ENCODE measurements at places on chromosomes 5 and 9.

DNA sequence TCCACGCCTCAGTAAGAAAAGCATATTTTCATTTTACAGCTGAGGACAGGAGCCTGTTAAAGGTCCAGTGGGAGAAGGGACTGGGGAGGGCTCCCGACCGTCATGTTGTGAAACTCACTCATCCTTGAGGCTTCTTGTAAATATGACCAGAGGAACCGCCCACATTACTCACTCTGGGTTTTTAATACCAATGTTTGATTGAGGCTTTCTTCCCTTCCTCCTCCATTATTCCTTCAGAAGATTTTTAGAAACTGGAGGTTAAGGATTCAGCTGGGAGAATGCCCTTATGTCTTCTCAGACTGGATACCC lies 61.4 kb upstream of the GLRX start:
- no peak for DNase-seq

- DNase-seq: no peak
These were observed 75.2 kb upstream of the MPDZ start for GRCh38 chr9:13354733-13355132.

DNA sequence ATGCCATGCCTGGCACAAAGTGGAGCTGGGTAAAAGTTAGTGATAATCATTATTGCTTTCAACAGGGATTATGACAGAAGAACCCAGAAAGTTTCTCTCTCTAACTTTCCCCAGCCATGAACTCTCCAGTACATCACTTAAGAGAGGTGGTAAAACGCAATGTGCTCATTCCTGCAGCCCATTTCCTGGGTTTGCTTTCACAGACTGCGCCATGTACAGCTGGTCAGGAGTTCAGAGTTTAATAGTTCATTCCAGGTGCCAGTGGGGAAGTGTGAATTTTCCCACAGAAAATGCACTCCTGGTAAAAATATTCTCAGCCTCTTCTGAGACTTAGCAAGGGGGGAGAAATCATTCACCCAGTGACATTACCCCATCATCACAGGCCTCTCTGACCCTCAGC lies 35.5 kb downstream of the ADAM19 start:
- no peak for DNase-seq

DNA sequence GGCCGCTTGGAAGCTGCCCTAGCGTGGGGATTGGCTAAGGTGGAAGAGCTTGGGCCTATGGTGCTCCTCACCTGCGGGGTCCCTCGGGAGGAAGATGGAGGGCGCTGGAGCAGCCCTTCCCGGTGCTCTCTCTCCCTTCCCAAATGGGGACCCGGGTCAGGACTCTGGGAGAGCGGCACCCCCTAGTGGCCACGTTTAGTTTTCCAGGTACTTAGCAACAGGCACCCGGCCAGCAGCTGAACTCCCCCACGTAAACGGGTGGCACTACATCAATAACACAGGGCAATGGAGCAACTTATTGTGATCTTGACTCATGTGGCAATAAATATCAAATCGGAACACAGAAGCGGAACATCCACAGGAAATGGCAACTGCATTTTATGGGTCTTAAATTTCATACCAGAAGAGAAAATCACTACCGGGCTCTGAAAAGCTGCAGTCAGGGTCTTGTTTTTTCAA lies 316.6 kb downstream of the AGTPBP1 start:
- DNase-seq: peak; percentile 72

DNA sequence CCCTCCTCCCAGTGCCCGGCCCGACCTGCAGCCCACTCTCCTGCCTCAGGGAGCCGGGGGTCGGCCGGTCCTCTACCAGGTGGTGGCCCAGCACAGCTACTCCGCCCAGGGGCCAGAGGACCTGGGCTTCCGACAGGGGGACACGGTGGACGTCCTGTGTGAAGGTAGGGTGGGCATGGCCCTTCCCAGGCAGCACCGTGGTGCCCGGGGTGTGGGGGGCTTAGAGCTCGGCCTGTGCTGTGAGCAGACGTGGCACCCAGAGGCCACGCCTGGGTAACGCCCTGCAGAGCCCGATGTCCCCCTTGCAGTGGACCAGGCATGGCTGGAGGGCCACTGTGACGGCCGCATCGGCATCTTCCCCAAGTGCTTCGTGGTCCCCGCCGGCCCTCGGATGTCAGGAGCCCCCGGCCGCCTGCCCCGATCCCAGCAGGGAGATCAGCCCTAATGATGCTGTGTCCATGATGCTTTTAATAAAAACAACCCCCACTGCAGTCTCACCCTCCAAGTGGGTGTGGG lies 7.2 kb downstream of the ENTPD8 start:
- no peak for DNase-seq

- no peak for DNase-seq
These were observed 194.1 kb downstream of the RANBP17 start for GRCh38 chr5:171055875-171056454.

DNA sequence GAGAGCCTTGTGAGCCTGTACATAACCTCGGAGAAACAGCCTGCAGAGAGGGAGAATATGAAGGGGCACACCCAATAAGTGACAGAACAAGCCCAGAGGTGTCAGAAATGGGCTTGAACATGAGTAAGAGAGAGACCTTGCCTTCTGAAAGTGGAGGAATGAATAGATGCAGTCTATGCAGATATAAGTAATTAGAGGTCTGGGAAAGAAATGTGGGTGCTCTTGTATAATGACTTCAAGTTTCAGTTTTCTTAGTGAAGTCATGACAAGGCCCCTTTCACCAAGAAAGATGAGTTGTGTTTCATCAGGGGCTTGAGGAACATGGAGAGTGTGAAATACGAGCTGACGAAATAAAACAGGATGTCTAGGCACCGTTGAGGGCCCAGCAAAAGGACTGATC lies 15.1 kb downstream of the GRAMD2B start:
- DNase-seq: no peak

DNA sequence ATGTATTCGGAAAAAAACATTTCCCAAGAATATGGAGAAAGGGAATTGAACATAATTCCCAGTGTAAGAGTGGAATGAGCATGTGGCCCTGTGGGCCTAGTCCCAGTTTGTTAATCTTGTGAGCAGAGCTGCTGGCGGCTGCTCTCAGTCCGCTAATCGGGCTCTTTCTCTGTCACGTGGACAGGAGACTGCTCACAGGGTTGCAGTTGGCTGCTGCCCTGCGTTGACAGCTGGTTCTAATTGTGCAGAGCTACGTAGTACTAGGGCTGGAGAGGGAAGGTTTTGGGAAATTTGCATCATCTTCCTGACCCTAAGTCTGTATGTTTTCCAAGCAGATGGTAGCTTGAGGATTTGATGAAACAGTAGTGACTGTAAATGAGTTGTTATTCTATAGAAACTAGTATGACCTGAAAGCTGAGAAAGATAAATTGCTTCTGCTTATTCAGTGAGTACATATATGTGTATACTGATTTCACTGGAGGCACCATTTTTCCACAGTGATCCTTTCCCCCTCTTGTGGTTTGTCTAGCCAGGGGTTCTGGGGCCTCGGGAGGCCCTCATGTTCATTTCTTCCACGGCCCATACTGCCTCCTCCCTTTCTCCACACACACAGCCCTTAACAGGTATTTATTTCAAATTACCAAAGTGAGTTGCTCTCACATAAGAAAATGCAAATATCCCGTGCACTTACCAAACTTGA lies 100.6 kb downstream of the ANGPTL2 start:
- no peak for DNase-seq

DNA sequence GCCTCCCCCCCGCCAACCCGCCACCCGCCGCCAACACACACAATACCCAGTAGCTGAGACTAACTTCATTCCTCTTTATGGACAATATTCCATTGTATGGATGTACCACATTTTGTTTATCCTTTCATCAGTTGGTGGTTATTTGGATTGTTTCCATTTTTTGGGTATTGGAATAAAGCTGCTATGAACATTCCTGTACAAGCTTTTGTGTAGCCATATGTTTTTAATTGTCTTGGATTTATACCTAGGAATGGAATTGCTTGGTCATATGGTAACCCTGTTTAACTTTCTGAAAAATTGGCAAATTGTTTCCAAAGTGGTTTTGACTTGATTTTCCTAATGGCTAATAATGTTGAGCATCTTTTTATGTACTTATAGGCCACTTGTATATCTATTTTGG lies 4.9 kb upstream of the UBTD2 start:
- no peak for DNase-seq

DNA sequence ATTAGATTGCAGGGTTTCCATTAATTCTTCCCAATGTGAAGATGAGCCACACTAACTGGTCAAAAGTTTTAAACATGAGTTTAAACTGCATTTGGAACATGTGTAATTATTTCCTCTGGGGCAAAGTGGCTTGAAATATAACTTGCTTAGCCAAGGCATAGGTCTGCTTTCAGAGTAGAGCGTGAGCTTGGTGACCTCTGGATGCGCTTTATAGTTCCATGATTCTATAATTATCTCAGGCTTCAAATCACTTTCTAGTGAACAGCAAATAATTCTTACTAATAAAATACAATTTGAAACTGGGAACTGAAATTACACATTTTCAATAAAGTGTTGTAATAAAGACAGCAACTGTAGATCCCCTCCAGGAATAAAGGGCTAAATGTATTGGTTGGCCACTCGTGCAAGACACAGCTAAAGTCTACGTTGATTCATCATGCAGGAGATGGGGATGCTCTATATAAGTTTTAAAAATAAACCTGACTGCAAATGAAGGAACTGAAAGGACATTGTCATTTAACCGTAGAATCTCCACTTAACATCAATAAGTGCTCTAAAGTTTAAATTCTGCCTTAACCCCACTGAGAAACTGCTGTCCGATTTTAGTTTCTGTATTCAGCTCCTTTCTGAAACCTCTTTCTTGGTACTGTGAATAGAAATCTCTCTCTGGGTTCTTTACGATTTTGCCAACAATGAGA lies 460.0 kb downstream of the PSAT1 start:
- no peak for DNase-seq

DNA sequence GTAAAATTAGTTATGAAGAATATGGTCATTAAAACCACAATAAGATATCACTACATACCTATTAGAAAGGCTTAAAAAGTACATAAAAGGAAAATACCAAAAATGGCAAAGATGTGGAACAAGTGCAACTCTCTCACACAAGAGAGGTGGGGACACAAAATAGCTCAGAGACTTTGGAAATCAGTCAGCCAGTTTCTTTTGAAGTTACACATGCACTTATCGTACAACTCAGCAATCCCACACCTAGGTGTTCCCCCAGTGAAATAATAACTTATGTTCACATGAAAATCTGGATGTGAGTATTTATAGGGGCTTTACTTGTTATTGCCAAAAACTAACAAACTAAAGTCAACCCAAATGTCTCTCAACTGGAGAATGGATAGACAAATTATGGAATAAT lies 9.8 kb upstream of the RICTOR start:
- no peak for DNase-seq

- peak; percentile 66 for DNase-seq
These were observed 603.3 kb downstream of the KIF4B start for GRCh38 chr5:155616779-155617392.

GRCh38 chr5:180832638-180833068 lies 28.4 kb downstream of the ZFP62 start:
- DNase-seq: peak; percentile 64

GRCh38 chr5:149857499-149857898 lies 87.1 kb downstream of the PDE6A start:
- no peak for DNase-seq

DNA sequence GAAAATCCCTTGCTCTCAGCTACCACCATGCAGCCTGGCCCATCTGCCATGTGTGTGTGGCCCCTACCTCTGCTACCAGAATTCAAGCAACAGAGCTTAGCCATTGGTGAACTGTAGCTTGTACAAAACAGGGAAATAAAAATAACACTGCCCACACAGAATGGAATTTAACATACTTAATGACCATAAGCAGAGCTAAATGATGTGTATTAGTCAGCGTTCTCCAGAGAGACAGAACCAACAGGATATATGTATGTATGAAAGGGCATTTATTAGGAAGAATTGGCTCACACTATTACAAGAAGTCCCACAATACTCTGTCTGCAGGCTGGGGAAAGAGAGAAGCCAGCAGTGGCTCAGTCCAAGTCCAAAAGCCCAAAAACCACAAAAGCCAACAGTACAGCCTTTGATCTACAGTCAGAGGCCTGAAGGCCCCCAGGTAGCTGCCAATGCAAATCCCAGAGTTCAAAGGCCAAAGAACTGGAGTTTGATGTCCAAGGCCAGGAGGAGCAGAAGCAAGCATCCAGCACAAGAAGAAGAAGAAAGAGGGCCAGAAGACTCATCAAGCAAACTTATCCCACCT lies 318.8 kb downstream of the DNAH5 start:
- no peak for DNase-seq

GRCh38 chr5:167442922-167443321 lies 848.5 kb upstream of the WWC1 start:
- DNase-seq: no peak

- DNase-seq: peak; percentile 10
These were observed 20.0 kb downstream of the PHF2 start for GRCh38 chr9:93596399-93596798.

DNA sequence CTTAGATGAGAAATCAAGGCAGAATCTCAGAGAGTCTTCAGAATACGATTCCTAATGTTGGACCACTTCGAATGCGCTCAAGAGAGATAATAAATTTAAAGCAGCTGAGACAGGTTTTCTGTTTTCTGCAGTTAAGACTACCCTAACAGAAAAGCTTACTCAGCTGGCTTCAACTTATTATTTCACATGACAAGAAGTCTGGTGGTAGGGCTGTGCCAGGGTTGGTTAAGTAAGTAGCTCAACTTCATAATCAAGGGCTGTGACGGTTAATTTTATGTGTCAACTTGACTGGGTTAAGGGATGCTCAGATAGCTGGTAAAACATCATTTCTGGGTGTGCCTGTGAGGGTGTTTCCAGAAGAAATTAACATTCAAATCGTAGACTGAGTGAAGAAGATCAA lies 3.8 kb downstream of the GPR150 start:
- DNase-seq: no peak

DNA sequence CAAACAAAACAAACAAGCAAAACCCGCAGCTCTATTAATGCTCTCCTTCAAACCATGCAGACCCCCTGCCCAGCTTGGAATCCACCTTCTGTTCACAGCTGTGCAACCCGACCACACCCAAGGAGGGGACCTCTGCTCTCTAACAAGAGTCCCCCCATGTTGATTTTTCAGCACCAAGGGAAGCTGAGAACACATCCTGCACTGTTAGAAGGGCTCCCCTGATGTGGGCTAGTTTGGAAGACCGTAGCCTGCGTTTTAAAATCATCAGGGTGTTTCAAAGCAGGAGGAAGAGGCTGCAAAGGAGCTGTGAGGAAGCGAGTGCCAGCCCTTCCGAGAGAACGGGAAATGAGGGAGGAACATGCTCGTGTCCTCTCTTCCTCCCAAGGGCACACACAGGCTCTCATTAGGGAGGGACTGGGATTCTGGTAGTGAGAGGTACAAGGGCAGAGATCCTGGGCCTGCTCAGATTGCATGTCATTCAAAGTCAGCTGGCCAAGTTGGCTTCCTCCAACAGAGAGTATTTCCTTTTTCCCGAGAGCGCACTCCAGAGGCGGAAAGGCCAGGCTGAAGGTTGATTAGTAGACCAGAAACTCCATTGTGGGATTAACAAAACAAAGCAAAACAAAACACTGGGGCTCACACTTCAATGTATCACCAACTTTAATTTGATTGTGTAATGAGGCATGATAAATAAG lies 185.9 kb downstream of the SEMA6A start:
- no peak for DNase-seq

DNA sequence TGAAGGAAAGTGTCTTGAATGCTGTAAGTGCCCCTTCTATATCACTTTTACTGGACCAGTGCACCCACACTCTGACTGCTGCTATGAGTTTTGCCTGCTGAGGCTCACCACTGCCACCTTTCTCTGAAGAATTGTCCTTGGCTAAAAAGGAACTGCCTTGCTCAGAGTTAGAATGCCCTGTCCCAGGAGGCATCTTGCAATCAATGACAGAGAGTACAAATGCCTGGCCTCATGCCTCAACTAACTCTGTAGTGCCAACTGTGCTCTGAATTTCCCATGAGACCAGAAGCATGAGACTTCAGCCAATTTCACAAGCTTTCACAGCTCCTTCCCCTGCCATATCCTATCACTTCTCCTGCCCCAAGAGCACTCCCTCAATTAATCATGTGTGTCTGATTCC lies 569.7 kb downstream of the ZNF608 start:
- no peak for DNase-seq
